Stimulated activated naive CD4-positive, alpha-beta T cell (primary cell): ENCODE measurements at places on chromosomes 1 and 21.

DNA sequence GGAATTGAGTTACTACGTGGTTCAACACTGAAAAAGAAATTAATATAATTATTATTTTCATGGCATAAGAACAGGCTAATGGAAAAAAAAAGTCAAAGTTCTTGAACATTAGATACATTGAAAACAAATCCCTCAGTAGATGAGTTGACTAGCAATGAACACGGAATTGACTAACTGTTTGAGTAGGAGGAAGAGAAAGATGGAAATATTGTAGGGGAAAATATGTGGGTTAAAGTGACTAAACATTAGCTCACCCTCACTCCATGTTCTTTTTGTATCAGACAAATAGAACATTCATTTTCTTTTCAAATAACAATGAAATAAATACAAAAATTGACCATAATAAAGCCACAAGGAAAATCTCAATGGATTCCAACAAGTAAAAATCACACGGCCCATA, 84.3 kb downstream of the KCNK2 start:
- no peak for DNase-seq

- DNase-seq: no peak
Observed at GRCh38 chr1:82932207-82932606, 1066.7 kb downstream of the TTLL7 start.

- no peak for DNase-seq
Observed at GRCh38 chr1:45554198-45554597, 3.6 kb downstream of the AKR1A1 start.

GRCh38 chr1:6584126-6585080, 4.6 kb downstream of the ZBTB48 start:
- DNase-seq: no peak

- no peak for DNase-seq
Observed at GRCh38 chr1:147338571-147338970, 96.1 kb downstream of the CHD1L start.

DNA sequence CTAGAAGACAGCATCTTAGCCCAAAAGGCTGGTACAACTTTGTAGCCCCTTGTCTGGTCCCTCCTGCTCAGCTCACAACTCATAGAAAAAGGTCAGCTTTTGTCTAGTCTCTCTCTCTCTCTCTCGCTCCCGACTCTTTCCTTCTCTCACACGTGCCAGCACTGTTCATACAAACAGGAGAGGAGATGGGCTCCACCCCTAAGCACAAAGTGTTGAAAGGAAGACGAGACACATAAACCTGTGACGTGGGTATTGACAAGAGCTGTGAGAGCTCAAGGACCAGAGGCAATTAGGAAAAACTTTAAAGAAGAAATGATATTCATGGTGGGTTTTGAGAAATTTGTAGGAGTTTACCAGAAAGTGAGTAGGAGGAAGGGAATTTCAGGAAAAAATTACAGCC, 23.6 kb upstream of the KCNC4 start:
- DNase-seq: no peak

DNA sequence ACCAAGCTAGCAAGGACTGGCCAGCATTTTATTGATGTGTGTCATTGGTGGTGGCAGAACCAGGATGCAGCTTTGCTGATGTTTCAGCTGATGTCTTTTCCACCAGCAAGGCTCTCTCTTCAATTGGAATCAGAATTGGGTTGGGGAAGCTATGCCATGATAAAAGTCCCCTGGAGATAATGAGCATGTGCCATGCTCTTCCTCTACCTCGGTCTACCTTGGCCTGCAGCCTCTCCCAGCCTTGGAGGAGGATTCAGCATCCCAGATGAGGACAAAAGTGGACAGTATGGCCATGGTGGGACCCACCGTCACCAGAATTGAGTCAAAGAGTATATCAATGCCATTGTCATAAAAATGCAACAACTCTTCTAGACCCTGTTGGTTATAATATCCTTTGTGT, 8.6 kb downstream of the AVPR1B start:
- no peak for DNase-seq

- DNase-seq: no peak
Observed at GRCh38 chr1:91924146-91924545, 25.1 kb upstream of the BRDT start.

DNA sequence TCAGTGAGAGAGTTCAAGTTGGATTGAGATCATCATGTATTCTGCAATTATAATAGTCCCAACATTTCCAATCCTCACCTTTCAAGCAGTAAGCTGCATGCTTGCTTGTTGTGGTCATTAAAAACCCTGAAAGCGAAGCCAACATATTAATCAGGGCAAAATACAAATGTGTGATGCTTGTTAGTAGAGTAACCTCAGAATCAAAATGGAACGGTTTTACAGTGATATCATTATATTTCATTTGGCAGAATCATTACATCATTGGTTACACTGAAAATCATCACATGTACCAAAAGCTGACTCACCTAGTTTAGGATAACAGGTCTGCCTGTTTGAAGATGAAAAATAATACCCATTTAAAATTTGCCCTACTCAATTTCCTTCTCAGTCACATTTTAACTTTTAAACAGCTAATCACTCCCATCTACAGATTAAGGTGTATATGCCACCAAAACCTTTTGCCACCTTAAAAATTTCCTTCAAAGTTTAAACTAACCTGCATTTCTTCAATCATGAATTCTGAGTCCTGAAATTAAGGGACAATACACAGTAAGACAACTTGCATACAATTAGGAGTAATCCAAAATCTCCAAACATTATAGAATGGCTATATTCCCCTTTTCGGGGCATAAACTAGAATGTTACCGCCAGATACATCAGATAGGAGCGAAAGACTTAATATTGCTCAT, 3.5 kb downstream of the GAS5 start:
- DNase-seq: no peak

- no peak for DNase-seq
Observed at GRCh38 chr1:77347646-77348045, 65.8 kb downstream of the AK5 start.
